ENCODE measurements at places on chromosomes 12 and 14.

DNA sequence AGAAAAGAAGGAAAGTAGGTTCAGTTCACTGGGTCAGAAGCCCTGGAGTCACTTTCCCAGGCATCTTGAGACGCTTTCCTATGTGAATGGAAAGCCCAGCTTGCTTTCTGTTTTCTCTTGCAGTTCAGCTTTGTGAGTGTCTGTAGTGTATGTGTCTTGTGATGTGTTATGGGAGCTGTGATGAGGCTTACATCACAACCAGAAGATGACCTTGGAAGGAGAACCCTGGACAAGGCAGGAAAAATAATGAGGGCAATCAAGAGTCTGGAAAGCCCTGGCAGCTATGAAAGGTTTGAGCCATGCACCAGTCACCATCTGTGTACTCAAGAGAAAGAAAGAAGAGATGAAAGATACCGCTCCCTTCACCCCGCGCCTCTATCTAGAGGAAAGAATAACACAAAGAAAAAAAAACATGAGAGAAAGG lies 35.2 kb upstream of the PTGR2 start:
- DNase-seq, result no peak

DNA sequence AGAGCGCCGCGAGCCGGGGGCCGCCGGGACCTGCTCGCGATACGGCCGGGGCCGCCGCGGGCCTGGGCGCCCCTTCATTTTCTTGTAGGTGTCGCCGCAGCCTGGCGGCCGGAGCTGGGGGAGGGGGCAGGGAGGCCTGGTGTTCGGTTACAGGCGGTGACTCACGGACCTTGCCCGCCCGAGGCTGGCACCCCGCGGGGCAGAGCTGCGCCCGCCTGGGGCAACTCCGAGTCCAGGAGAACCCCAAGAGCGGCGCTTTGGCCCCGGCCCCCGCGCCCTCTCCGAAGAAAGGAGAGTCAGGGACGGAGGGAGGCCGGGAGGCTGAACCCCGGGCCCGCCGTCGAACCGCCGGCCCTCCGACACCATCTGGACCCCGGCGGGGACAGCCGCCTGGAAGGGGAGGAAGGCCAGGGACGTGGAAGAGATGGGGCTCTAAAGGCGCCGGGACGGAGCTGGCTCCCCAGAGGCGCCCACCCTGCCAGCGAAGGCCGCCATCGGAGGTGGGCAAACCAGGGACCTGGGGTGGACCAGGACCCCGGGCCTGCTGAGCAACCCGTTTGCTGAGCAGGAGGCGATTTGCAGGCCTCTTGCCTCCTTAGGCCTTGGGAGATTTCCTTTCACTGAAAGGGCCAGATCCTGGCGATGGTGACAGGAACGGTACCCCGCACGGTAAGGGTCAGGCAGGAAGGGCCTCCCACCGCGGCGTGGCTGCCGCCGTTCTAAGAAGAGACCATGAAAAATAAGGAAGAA lies 843 bp upstream of the NUAK1 start:
- no peak for DNase-seq

- no peak for DNase-seq
Measured at GRCh38 chr14:33755358-33755757, 195.5 kb downstream of the EGLN3 start.

GRCh38 chr12:79982086-79983062 lies 47.5 kb upstream of the PPP1R12A start:
- DNase-seq, result no peak

DNA sequence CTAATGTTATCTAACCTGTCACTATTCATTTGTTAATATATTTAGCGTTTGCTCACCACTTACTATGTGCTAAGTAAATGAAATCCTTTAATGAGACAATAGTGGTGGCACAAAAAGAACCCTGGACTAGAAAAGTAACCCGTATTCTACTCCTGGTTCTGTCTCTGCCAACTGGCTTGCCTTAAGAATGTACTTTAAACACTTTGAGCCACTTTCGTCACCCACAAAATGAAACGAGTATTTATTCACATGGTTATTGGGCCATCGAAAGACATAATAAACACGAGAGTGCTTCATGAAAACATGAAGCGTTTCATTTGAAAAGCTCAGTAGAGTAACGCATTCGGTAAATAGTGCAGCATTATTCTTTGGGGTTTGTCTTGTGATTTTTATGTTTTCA lies 254.7 kb downstream of the EGLN3 start:
- DNase-seq, result no peak

DNA sequence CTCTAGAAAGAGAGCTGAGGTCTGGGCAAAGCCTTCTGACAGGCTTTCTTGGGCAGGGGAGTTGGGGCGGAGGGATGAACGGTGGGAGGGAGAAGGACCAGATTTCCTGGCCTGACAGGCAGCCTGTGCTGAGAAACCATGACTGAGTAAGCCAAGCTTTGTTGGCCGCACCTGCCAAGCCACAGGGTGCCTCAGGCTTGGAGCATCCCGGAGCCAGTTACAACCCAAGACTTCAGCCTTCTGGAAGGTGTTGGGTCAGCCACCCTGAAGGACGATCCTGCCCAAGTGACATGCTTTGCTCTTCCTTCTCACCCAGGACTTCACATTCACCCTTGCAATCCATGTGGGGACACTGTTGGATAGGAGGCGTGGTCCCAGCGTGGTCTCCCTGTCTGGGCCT lies 21.0 kb upstream of the AQP2 start:
- DNase-seq, result no peak

Measured in GM18507 (cell line).